Muscle of leg (tissue), 16 donors: ENCODE measurements at places on chromosomes 2 and 18. TPM values are rescaled to one million over a fixed set of nuclear protein-coding genes. Genes with fewer than 3 reads are reported as not detected.

EFHD1 gene
- total RNA-seq = 7.0 TPM

DNAJC5G gene
- not detected for total RNA-seq

TACR1 gene
- 0.18 TPM for total RNA-seq

GMPPA gene
- 28.7 TPM for total RNA-seq

HAAO gene
- 14.8 TPM for total RNA-seq

MYOM1 gene
- total RNA-seq = 377 TPM

FOSL2 gene
- 11.0 TPM for total RNA-seq

INPP5D gene
- total RNA-seq = 4.3 TPM

ZNF142 gene
- total RNA-seq = 7.0 TPM

FEV gene
- total RNA-seq = not detected

AFG3L2 gene
- 46.1 TPM for total RNA-seq

CABLES1 gene
- 3.7 TPM for total RNA-seq

AQP12B gene
- not detected for total RNA-seq

CNDP1 gene
- total RNA-seq = 0.13 TPM

THADA gene
- 14.4 TPM for total RNA-seq

CSRNP3 gene
- total RNA-seq = 15.6 TPM

SIX2 gene
- total RNA-seq = 3.3 TPM

FAM161A gene
- 5.3 TPM for total RNA-seq

MAP3K19 gene
- total RNA-seq = not detected

KIAA1328 gene
- total RNA-seq = 11.4 TPM

REG3A gene
- not detected for total RNA-seq

TRIM43 gene
- total RNA-seq = not detected

ACMSD gene
- total RNA-seq = not detected

SKA1 gene
- 4.4 TPM for total RNA-seq

DLX2 gene
- 0.04 TPM for total RNA-seq

CNTNAP5 gene
- 0.13 TPM for total RNA-seq

PLEKHB2 gene
- total RNA-seq = 22.3 TPM

DLGAP1 gene
- total RNA-seq = 2.8 TPM

MYO3B gene
- total RNA-seq = 0.27 TPM

SOWAHC gene
- 5.4 TPM for total RNA-seq

SLC9A4 gene
- 0.04 TPM for total RNA-seq

UBE2F gene
- 31.8 TPM for total RNA-seq

ASB18 gene
- total RNA-seq = 4.7 TPM

AFF3 gene
- total RNA-seq = 7.2 TPM

LYPD6 gene
- 2.0 TPM for total RNA-seq

GPR35 gene
- 1.1 TPM for total RNA-seq

NDUFAF7 gene
- 14.2 TPM for total RNA-seq

MFSD6 gene
- 7.1 TPM for total RNA-seq

CCDC74A gene
- total RNA-seq = 2.5 TPM

AKAIN1 gene
- 0.18 TPM for total RNA-seq

EML6 gene
- 18.8 TPM for total RNA-seq

SLC4A3 gene
- total RNA-seq = 5.5 TPM

IFT172 gene
- total RNA-seq = 17.8 TPM

OR6B2 gene
- not detected for total RNA-seq
